ENCODE measurements at places on chromosomes 4 and X.

DNA sequence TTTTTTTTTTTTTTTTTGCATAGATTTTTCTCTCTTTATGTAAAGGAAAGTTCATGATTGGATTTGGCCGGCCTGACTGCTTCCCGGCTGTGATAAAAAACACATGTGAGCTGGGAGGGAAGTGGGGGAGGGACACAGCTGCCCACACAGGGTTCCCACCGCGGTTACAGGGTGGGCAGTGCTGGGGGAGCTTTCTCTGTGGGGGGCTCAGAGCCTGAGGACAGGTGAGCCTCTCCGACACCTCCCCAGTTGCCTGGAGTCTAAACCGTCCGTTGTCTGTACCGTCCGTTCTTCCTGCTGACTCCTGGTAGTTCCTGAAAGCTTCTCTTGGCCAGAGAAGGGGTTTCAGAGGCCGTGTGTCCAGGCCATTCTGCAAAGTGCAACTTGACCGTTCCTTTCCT lies 21.8 kb downstream of the SHOX start:
- DNase-seq: no peak

GRCh38 chrX:42123369-42123768 lies 200.0 kb upstream of the CASK start:
- DNase-seq: no peak

DNA sequence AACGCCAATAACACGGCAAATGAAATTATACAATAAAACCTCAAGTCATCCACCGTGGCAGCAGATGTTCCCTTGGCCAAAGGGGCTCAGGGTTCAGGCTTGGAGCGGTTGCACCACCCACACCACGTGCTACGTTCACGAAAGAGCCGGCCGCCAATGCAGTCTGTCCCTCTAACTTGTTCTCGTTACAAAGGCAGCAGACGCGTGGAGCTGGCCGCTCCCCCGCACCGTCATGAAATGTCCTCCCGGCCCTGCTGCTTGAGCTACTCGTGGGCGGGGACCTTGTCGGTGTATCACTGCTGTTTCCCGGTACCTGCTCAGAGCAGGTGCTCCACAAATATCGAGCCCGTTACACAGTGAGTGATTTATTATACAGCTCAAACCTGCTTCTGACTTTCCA lies 36.4 kb upstream of the MAN2B2 start:
- no peak for DNase-seq

DNA sequence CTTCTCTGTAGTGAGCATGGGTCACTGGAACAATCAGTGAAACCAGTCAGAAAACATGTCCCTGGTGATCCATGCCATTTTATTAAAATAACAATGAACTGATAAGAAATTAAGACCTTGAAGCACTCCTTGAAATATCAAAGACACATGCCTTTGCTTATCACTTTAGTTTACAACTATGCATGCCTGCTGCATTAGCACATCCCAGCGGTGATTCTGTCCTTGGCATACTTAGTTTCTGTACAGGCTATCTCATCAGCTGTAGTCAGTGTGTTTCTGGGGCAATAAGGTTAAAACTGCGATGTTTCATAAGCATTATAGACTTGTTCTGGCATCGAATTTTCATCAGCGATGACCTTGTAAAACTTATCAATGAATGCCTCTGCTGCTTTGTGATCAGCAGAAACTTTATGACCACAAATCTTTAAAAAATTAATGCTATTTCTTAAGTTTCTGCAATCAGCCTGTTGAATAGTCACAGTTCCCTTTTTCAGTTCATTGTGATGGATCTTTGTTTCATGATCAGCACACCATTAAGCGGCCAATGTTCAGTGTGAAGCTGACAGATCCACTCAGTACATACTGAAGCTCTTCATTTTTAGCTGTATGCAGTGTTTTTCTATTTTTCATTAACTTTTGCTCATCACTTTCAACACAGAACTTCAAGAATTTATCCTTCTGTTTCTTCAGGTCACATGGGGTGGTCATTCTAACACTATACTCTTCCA lies 150.5 kb downstream of the RNF150 start:
- no peak for DNase-seq

- no peak for DNase-seq
Measured at GRCh38 chr4:41539711-41540110, 1.8 kb downstream of the LIMCH1 start.

- no peak for DNase-seq
Measured at GRCh38 chrX:85221361-85221760, 22.2 kb downstream of the SATL1 start.

GRCh38 chr4:102563000-102563399 lies 61.8 kb downstream of the NFKB1 start:
- DNase-seq: peak; percentile 15

GRCh38 chr4:31737419-31737818 lies 1017.2 kb downstream of the PCDH7 start:
- DNase-seq: no peak

DNA sequence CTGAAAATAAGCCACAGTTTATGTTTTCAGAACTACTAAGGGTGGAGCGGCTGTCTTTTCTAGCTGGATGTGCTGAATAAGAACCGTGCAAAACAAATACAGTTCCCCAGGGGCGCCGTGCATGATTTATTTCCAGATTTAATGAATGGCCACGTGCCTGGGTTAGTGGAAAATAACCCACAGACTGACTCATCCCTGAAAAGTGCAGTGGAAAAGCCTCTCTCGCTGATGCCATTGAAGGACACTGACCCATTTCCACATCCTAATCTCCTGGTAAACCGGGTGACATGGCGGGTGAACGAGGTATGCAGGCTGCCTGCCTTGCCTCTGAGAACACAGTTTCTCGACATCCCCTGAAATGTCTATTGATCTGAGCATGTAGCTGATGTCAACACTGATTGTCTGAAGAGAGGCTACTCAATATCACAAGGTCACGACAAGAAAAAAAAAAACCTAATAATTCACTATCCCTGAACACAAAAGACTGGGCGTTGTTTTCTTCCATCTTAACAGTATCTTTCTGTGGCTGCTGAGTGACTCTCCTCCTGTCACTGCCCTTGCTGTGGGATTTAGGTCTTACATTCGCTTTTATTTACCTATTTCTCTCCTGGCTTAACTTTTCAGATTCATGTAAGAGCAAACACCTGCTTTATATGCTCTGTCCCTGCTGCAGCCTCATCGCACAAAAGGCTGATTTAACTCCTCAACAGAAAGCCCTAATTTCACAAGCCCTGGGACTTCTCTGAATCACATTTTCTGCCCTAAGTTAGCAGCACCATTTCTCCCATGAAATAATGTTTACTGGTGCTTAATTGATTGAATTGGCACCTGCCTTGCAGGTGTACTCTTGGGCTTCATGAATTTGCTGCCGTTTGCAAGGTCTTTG lies 76.9 kb upstream of the SCOC start:
- DNase-seq: peak; percentile 58

Measured in MCF 10A (cell line).